ENCODE measurements at places on chromosomes 12 and 14. TPM values are rescaled to one million over a fixed set of nuclear protein-coding genes. Genes with fewer than 3 reads are reported as not detected.
A peak's percentile ranks its signal among the peaks of the same experiment; 100 is the strongest.

Gene C12orf56
- 7.4 TPM for total RNA-seq

Gene NFE2
- not detected for total RNA-seq

GRCh38 chr12:13028825-13029570 lies 15.2 kb upstream of the FAM234B start:
- H3K4me3 ChIP-seq, result no peak overlapping the region
- no peak for DNase-seq
- H3K27ac ChIP-seq, result no peak overlapping the region
- no peaks in the 10 kb centered on the region for H3K4me1 ChIP-seq
- H3K27me3 ChIP-seq, result no peaks in the 10 kb centered on the region

DNA sequence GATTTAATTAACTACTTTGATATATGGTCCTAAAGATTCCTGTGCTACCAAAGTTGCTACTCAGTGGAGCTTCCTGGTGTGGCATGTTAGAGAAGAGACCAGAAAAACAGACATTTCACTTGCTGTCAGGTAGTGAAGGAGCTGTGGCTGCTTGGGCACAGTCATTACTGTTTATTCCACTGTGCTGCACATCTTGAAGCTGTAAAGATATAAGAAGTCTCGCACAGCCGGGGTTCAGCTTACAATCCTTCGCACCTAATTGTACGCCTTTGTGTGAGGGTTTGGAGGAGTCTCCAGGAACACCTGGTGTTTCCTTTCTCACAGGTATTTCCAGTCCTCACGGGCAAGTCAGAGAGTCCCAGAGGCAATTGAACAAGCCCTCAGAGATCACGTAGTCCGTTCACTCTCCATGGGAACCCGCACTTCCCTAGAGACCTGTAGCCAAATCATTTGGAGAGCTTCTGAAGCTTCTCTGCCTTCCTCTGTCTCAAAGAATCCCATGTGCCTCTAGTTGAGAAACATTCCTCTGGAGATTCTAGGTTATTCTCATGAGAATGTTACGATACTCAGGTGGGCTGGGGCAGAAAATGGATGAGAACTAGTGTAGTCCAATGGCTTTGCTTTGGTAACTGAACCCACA lies 4.1 kb downstream of the EVL start:
- peak overlapping the region; percentile 39 for H3K27ac ChIP-seq
- peaks cover 52% of the 10 kb centered on the region for H3K4me1 ChIP-seq
- no peak for DNase-seq
- H3K4me3 ChIP-seq, result no peak overlapping the region
- no peaks in the 10 kb centered on the region for H3K27me3 ChIP-seq

- H3K27ac ChIP-seq, result no peak overlapping the region
- no peak overlapping the region for H3K4me3 ChIP-seq
- no peak for DNase-seq
- H3K4me1 ChIP-seq, result peaks cover 18% of the 10 kb centered on the region
- no peaks in the 10 kb centered on the region for H3K36me3 ChIP-seq
These were observed 314.3 kb downstream of the RAD51B start for GRCh38 chr14:68133856-68134255.

DNA sequence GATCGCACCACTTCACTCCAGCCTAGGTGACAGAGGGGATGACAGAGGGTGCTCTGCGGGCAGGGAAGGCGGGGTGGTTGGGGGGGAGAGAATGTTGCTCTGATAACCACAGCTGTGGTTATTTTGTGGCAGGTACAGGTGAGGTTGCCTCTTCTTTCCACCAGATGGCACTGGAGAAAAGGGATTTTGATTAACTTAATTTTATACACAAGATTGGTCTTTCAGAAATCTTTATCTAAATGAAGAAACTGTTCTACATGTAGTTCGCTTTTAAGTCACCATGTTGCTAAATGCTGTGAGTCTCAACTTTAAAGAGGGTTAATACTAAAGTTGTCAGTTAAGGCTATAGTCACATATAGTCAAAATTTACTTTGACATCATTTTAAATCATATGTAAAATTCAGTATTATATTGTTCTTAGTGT lies 25.7 kb downstream of the FGF23 start:
- H3K4me1 ChIP-seq, result no peaks in the 10 kb centered on the region
- H3K4me3 ChIP-seq, result no peak overlapping the region
- DNase-seq, result no peak
- H3K27ac ChIP-seq, result no peak overlapping the region

DNA sequence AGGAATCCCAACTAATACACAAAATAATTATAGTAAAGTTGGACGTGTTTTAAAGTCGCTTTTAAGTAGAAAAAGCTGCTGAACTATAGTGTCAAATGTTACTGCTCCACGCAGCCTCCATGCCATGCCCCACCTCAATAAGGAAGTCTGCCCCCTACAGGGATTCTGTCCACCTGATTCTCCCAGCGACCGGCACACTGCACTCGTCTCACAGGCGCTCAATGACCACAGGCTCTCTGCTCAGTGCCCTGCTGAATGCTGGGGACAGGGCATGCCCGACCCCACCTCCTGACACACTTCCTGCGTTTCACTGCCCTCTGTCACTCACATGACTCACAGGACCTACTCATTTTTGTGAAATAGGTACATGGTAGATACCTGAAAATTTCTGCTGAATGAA lies 48.9 kb downstream of the BDKRB1 start:
- no peak overlapping the region for H3K4me3 ChIP-seq
- no peak for DNase-seq
- no peaks in the 10 kb centered on the region for H3K4me1 ChIP-seq
- H3K27ac ChIP-seq, result no peak overlapping the region
- no peaks in the 10 kb centered on the region for H3K27me3 ChIP-seq

DNA sequence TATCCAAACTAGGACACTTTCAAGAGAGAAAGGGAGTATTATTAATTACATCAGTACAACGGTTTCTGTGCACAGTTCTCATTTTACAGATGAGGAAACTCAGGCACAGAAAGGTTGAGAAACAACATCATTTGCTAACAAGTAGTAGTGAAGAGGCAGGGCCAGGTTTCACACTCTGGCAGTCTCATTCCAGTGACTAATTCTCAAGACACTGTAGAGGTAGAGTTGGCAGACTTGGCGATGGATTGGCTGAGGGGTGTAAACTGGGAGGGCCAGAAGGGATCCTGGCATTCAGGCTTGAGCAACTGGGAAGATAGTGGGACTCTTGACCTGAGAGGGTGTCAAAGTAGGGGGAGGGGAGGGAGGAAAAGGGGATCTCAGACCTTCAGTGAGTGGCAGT lies 73.8 kb upstream of the BDKRB2 start:
- no peak overlapping the region for H3K4me3 ChIP-seq
- H3K36me3 ChIP-seq, result no peaks in the 10 kb centered on the region
- H3K27me3 ChIP-seq, result no peaks in the 10 kb centered on the region
- DNase-seq, result no peak
- no peak overlapping the region for H3K27ac ChIP-seq

DNA sequence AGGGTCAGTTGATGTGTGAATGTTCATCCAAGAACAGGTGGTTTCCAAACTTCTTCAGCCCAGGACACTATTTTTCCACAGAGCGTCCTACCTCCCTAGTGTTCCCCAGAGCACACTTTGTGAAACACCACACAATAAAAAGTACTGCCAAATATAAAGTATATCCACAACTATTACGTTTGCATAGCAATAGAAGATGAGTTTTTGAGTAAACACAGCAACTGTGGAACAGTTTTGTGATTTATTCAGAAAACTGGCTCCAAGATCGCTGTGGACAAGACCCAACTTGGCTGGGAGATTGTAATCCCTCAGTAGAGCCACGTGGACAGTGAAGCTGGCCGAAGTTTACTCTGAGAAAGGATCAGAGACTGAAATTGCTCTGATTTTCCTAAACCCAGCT lies 14.5 kb upstream of the MAP1LC3B2 start:
- H3K4me3 ChIP-seq, result no peak overlapping the region
- H3K36me3 ChIP-seq, result no peaks in the 10 kb centered on the region
- no peaks in the 10 kb centered on the region for H3K27me3 ChIP-seq
- peaks cover 10% of the 10 kb centered on the region for H3K4me1 ChIP-seq
- DNase-seq, result no peak

- no peak overlapping the region for H3K4me3 ChIP-seq
- H3K4me1 ChIP-seq, result no peaks in the 10 kb centered on the region
- H3K27me3 ChIP-seq, result no peaks in the 10 kb centered on the region
- H3K36me3 ChIP-seq, result no peaks in the 10 kb centered on the region
- no peak for DNase-seq
- no peak overlapping the region for H3K27ac ChIP-seq
These were observed 442.8 kb downstream of the ZFP36L1 start for GRCh38 chr14:68349900-68350629.

DNA sequence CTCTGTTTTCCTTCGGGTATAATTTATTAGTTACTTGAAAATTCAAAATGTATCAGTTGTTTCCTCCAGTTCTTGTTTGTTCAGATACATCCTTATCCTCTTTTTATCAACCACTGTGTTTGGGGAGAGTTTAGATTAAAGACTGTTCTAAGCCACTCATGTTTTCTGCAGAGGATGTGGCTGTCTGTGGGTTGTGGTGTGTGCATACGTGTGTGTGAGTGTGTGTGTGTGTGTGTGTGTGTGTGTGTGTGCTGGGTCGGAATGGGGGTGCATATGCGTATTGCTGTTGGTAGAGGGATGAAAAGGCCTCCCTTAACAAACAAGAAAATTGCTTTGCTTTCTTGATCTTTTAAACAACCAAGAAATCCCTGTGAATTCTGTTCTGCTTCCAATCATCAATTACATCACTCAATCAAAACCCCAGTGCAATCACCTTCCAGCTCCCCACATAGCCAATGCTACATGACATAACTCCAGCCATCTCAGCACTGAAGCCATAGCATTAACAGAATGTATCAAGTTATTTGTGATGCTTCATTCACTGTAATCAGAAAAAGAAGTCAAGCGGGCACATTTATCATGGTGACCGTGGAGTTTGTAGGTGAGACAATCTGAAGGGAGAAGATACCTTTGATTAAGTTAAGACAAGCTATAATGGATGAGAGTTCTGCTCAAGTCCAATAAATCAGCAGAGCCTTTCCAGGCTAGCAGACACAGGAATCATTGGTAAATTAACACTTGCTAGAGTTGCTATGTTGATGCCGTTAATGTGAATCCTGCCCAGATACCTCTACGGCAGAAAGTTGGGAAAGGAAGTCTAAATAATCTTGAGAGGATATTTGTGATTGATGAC lies 131.9 kb downstream of the RMST start:
- H3K27ac ChIP-seq, result no peak overlapping the region
- no peaks in the 10 kb centered on the region for H3K4me1 ChIP-seq
- H3K27me3 ChIP-seq, result no peaks in the 10 kb centered on the region
- DNase-seq, result no peak
- no peak overlapping the region for H3K4me3 ChIP-seq
- H3K36me3 ChIP-seq, result no peaks in the 10 kb centered on the region

GRCh38 chr12:26939192-26939832 lies 1.0 kb downstream of the FGFR1OP2 start:
- H3K36me3 ChIP-seq, result no peaks in the 10 kb centered on the region
- DNase-seq, result no peak
- no peaks in the 10 kb centered on the region for H3K27me3 ChIP-seq
- H3K27ac ChIP-seq, result peak overlapping the region; percentile 95
- H3K4me3 ChIP-seq, result peak overlapping the region; percentile 75
- H3K4me1 ChIP-seq, result peaks cover 58% of the 10 kb centered on the region

DNA sequence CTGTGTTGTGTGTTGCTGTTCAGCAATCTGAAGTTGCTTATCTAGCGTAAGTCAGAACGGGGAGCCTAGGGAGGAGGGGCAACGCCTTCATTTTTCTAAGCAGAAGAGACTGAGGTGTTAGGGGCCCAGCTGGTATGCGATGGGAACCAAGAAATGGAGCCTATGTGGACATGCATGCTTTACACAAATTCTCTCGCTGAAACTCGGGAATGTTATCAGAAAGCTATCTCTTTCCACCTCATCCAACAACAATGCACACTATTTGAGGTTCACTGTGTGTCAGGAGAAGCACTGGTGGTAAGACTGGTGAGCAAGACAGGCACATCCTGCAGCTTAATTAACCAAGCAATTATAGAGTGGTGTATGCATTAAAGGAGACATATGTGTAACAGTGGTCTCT lies 89.7 kb downstream of the NRXN3 start:
- no peaks in the 10 kb centered on the region for H3K36me3 ChIP-seq
- no peaks in the 10 kb centered on the region for H3K27me3 ChIP-seq
- no peak overlapping the region for H3K27ac ChIP-seq
- H3K4me1 ChIP-seq, result no peaks in the 10 kb centered on the region

DNA sequence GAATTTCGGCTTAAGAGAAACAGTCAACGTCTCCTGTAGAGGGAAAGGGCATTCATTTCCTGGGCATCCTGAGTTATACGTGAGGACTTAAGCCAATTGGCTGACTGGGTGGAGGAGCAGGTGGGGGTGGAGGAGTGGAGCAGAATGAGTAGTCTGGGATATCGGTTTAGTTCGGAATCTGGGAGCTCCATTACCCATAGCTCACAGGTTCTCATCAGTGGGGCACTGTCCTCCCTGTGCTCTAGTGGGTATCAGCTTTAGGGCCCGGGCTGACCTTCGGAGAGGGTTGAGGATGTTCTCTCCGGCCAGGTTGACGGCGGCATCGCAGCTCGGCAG lies 704 bp downstream of the SDR39U1 start:
- no peak for DNase-seq
- no peaks in the 10 kb centered on the region for H3K27me3 ChIP-seq
- peaks cover 33% of the 10 kb centered on the region for H3K36me3 ChIP-seq

- no peaks in the 10 kb centered on the region for H3K36me3 ChIP-seq
- H3K4me3 ChIP-seq, result no peak overlapping the region
- H3K27ac ChIP-seq, result no peak overlapping the region
- DNase-seq, result no peak
These were observed 193.3 kb downstream of the PHLDA1 start for GRCh38 chr12:75838309-75838708.

GRCh38 chr14:72711936-72712335 lies 182.0 kb downstream of the DPF3 start:
- H3K4me1 ChIP-seq, result no peaks in the 10 kb centered on the region
- H3K27ac ChIP-seq, result no peak overlapping the region
- H3K4me3 ChIP-seq, result no peak overlapping the region
- DNase-seq, result no peak

DNA sequence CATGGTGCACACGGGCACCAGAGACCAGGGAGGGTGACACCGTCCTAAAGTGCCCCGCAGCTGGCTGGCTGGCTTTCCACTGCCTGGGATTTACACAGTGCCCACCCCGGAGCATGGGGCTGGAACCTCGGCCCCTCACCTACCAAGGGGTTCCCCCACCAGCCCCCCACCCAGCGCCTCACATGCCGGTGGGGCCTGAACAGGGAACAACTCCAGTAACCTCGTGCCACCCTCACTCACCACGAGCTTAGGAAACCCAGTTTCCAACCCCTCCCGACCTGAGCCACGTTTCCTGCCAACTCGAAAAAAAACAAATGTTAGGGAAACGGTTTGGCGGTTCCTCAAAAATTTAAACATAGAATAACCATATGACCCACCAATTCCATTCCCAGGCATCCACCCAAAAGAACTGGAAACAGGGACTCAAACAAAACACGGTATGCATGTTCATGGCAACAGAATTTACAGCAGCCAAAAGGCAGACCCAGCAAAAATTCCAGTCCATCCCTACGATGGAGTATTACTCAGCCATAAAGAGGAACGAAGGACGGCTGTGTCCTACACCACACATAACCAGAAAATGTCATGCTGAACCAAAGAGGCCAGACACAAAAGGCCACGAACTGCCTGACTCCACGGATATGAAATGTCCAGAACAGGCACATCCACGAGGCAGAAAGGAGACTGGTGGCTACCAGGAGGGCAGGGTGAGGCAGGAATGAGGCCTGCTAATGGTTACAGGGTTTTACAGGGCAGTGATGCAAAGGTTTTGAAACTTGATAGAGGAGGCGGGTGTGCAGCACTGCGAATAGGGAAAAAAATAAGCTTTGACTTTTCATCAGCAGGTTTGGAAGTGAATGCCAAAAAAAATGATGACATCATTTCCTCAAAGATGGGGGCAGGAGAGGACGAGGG lies 68.9 kb downstream of the NCOR2 start:
- no peaks in the 10 kb centered on the region for H3K27me3 ChIP-seq
- no peak for DNase-seq
- H3K4me1 ChIP-seq, result peaks cover 69% of the 10 kb centered on the region
- H3K4me3 ChIP-seq, result no peak overlapping the region
- peak overlapping the region; percentile 58 for H3K27ac ChIP-seq

Measured in vagina (tissue), 2 donors.